Activated naive CD4-positive, alpha-beta T cell (primary cell): ENCODE measurements at places on chromosomes 1 and 21.

GRCh38 chr21:29949991-29950390 lies 10.2 kb upstream of the GRIK1 start:
- DNase-seq: no peak

- DNase-seq: no peak
Observed at GRCh38 chr1:163467289-163467688, 145.5 kb downstream of the NUF2 start.

- DNase-seq: no peak
Observed at GRCh38 chr1:160577671-160578070, 1.6 kb downstream of the CD84 start.

GRCh38 chr1:10670190-10670589 lies 126.3 kb downstream of the CASZ1 start:
- no peak for DNase-seq

DNA sequence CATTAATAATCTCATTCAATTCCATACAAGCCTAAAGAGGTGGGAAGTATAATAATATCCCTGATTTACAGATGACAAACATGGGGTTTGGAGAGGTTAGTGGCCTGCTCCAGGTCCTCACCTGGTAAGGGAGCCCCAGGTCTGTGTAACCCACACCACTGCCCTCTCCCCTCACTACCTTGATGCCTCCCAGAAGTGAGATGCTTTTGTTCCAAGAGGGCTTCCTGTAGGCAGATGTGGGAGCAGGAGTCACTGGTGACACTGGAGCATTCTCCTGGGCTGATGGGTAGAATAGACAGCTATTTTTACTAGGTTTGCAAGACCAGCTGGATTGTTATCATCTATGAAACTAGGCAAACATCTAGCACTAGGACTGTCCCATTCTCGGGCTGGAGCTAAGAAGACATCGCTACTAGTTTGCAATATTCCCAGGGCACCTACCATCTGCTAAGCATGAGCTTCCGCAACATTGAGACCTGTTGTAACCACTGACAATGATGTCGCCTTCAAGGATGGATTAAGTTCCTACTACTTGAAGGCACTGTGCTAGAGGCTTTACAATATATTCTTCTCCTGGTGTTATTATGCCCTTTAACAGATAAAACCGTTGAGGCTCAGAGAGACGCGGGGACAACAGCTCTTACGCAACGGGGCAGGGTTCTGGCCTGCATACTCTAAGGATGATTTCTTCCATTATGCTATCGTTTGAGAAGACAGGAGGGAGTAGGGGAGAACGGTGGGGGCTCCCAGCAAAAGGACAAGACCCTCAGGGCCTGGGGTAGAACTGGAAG lies 35.0 kb downstream of the BATF3 start:
- DNase-seq: no peak

GRCh38 chr1:54096877-54097240 lies 43.5 kb downstream of the TCEANC2 start:
- no peak for DNase-seq

DNA sequence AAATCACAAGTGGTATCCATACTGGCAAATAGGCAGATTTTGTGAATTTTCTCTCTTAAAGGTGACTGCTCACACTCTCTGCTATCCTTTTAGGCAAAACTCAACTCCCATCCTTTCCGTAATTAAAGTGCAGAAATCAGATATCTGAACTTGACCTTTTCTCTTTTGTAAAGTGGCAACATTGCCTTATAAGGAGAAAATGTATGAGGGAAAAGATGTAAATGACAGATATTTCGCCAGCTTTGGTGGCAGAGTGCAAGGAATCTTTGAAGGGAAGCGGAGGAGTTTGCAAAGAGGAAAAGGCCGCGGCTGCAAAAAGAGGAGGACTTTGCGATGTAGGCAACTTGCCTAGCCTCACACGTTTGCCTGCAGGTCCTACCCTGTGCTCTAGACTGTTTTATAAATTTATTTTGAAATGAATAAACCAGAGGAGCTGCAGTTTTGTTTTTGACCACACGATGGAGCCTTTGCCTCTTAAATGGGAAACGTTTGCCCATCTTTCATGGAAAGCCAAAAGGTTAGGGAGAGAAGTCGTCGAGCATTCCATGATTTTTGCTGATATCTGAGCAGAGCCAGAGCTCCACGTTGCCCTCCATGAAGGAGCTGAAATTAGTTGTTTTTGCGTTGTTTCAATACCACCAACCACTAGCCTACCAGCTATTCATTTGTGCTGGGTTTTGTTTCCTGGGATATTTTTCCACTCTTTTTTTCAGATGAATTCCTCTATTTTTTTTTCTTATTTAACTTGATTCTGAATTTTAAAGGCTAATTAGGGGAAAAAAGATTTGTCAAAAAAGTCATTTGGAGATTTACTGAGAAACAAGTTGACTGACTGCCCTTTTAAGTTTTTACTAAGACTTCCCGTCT lies 242.3 kb downstream of the LMX1A start:
- no peak for DNase-seq

DNA sequence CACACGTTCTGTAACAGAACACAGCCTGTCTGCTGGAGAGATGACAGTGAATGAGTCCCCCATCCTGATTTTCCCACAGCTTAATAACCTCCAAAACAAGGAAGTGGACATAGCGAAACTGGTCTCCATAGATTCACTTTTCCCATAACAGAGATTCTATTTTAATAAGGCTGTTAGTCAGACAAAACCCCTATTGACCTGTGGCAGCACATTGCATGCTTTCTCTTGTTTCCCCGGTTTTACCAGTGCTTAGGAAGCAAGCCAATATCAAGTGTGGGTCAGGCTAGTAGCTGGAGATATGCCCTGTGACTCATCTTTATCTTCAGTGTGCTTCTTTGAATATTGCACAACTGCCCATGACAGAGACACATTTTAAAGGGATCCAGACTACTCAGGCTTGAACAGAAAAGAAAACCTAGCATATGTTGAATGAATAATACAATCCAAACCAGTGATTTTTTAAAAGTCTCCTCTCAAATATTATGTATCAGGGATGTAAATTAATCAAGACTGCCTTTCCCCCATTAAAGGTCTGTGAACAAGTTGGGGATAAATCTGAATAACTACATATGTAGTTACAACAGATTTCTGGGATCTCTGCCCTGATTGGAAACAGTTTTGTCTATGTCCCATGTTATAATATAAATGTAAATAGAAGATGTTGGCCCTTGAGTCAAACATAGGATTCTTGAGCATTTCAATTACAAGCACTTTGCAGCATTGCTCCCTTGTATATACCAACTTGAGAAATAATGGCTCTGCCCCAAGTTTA lies 11.9 kb upstream of the CLDN8 start:
- DNase-seq: no peak

DNA sequence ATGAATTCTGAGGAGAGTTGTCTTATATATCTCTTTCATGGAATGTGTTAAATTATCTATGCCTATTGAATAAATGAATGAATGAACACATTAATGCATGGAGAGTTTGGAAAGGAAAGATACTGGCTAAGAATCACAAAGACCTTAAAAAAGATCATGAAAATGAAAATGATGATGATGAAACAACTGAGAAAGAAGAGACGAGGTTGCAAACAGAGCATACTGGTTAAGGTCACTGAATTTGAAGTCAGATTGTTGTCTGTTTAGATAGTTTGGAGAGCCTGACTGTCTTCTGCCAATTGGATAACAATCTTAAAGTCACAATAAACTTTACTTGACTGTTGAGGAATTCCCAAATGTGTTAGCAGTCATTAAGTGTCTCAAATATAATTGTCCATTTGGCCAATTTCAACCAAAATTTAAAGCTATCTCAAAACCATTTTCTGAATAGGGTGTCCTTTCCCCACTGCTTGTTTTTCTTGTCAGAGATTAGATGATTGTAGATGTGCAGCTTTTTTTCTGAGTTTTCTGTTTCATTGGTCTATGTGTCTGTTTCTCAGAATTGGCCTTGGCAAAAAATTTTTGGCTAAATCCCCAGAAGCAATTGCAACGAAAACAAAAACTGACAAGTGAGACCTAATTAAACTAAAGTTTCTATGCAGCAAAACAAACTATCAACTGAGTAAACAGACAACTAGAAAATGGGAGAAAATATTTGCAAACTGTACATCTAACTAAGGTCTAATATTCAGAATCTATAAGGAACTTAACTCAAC lies 132.2 kb downstream of the PTGER3 start:
- DNase-seq: no peak

- DNase-seq: no peak
Observed at GRCh38 chr1:47183308-47184089, 6.3 kb downstream of the PDZK1IP1 start.

GRCh38 chr1:3237570-3237969 lies 168.6 kb downstream of the PRDM16 start:
- DNase-seq: no peak

- no peak for DNase-seq
Observed at GRCh38 chr1:94125551-94126514, 4.9 kb upstream of the ABCA4 start.

GRCh38 chr1:30681782-30682181 lies 41.6 kb downstream of the MATN1 start:
- no peak for DNase-seq

- DNase-seq: no peak
Observed at GRCh38 chr1:178092878-178093493, 918 bp upstream of the RASAL2 start.

GRCh38 chr1:153431427-153431826 lies 15.1 kb downstream of the S100A7A start:
- DNase-seq: no peak

- DNase-seq: no peak
Observed at GRCh38 chr1:101325144-101325543, 88.3 kb downstream of the S1PR1 start.

GRCh38 chr21:34952701-34953100 lies 96.4 kb downstream of the RUNX1 start:
- DNase-seq: no peak

- DNase-seq: no peak
Observed at GRCh38 chr1:208103597-208104513, 140.3 kb downstream of the PLXNA2 start.

- no peak for DNase-seq
Observed at GRCh38 chr1:236561976-236562375, 38.2 kb downstream of the LGALS8 start.

- no peak for DNase-seq
Observed at GRCh38 chr21:27796106-27796505, 829.2 kb upstream of the ADAMTS5 start.

GRCh38 chr21:29639366-29640079 lies 300.3 kb downstream of the GRIK1 start:
- DNase-seq: no peak

- DNase-seq: no peak
Observed at GRCh38 chr1:12121212-12122003, 45.4 kb upstream of the TNFRSF1B start.

DNA sequence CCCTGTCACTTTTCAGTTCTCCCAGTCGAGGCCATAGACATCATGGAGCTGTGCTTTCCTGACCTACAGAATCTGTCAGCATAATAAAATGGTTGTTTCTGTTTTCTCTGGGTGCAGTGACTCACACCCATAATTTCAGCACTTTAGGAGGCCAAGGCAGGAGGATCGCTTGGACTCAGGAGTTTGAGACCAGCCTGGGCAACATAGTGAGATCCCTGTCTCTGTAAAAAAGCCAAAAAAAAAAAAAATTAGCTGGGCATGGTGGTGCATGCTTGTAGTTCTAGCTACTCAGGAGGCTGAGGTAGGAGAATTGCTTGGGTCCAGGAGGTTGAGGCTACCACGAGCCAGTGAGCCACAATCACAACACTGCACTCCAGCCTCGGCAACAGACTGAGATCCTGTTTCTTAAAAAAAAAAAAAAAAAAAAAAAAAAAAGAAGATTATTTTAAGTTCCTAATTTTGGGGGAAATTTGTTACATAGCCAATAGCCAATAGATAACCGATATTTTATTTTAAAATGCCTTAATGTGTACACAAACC lies 196.2 kb downstream of the ADSS2 start:
- no peak for DNase-seq

DNA sequence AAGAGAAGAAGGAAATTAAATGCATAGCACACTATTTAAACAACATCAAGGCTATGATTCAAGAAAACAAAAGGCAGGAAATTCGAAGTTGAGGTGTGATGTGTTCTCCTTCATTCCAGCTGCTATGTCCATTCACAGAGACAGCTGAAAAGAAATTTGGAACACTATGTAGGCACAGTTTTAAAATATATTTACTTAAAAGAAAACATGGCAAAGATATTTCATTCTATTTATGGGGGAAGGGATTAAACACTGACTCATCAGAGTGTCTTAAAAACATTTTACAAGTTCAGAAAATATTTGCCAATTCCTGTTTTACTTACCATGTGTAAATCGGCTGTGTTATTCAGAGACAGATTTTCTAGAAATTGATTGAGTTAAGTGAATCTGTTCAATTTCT lies 39.4 kb upstream of the NGF start:
- no peak for DNase-seq

DNA sequence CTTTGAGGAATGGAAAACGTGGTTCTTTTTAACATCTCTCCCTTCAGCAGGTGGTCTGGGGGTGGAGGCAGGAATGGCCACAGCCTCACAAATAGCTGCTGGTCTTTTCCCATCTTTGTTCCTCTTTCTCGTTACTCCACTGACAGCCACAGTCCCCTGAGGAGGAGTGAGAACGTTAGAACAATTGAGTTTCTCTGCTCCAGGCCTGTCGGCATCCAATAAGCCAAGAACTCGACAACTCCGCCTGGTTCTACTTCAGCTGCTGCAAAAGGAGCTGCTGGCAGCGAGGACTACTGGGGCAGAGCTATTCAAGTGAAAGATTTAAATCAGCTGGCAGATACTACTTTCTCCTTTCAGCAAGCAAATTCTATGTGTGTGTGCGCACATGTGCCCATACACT lies 169.5 kb upstream of the GALNT2 start:
- DNase-seq: no peak

GRCh38 chr1:228914700-228915099 lies 179.4 kb downstream of the RHOU start:
- no peak for DNase-seq

DNA sequence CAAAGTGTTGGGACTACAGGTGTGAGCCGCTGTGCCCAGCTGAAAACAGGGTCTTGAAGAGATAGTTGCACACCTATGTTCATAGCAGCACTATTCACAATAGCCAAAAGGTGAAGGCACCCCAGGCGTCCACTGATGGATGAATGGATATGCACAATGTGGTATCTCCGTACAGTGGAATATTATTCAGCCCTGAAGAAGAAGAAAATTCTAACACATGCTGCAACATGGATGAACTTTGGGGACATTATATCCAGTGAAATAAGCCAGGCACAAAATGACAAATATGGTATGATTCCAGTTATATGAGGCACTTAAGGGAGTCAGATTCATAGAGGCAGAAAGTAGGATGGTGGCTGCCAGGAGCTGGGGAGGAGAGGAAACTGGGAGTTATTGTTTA lies 137.6 kb upstream of the WNT4 start:
- no peak for DNase-seq

GRCh38 chr1:226563666-226564065 lies 15.1 kb downstream of the STUM start:
- DNase-seq: no peak

- no peak for DNase-seq
Observed at GRCh38 chr1:26066160-26066559, 1.3 kb downstream of the TRIM63 start.
